ENCODE measurements at places on chromosomes 11 and 22. TPM values are rescaled to one million over a fixed set of nuclear protein-coding genes. Genes with fewer than 3 reads are reported as not detected.

The KRTAP5-2 gene
- total RNA-seq = not detected

The MED15 gene
- total RNA-seq = 75.3 TPM

The YWHAH gene
- 118 TPM for total RNA-seq

The TRPM5 gene
- total RNA-seq = not detected

Measured in A549 treated with dexamethasone at 1 μM for 4 hours (cell line).